IPS-NIHi11 (cell line): ENCODE measurements at places on chromosomes 11 and 22.

DNA sequence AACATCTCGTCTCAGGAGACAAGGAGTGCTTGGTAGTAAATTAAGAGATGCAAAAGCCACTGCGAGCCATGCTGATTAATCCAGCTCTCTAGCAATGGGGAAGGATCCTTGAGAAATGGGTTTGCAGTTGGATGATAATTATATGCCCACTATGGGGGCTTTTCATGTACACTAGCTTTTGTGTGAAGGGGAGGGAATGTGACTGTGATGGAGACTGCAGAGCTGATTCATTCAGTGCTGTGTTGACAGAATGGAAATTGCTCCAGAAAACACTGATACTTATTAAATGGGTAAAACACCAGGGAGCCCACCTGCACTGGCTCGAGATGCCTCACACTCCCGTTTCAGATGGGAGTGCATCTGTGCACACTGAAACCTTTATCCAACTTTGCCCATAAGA is 37.0 kb upstream of the KIRREL3 start:
- no peak for DNase-seq

- DNase-seq, result no peak
Measured at GRCh38 chr11:128803449-128804245, 63.4 kb downstream of the KCNJ1 start.

DNA sequence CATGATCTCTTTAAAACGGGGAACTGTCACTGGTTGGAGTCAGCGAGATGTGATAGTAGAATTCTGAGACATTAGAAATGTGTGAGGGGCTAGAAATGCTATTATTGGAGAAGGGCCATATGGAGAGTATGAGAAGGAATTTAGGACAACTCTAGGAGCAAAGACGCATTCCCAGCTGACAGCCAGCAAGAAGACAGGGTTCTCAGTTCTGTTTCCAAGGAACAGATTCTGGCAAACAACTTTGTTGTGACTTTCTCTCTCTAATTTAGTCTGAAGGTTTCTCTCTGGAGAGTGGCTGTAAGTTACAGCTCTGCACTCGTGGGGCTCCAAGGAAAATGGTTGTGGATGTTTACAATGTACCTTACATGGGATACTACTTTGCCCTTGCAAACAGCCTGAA is 876.3 kb downstream of the FAM181B start:
- DNase-seq, result no peak

- no peak for DNase-seq
Measured at GRCh38 chr11:2520736-2521035, 75.9 kb downstream of the KCNQ1 start.

GRCh38 chr11:122505304-122506006 is 150.1 kb upstream of the UBASH3B start:
- peak; percentile 85 for DNase-seq

GRCh38 chr11:123145220-123145619 is 49.8 kb downstream of the CLMP start:
- peak; percentile 53 for DNase-seq

GRCh38 chr22:48079505-48080290 is 1317.2 kb downstream of the TBC1D22A start:
- DNase-seq, result no peak

DNA sequence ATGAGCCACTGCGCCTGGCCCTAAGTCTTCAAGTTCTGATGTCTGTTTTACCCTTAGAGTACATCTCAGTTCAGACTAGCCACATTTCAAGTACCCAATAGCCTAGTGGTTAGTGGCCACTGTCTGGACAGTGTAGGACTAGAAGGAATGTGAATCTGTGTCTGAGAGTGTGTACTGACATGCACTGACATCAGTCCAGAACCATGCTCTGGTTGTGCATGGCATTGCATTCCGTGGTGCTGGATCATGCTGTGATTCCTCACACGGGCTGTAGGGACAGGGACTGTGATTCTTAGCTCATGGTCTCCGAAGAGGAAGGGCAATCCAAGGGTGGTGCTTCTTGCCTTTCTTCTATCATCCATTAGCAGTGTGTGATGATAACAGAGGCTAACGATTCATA is 41.1 kb downstream of the AMOTL1 start:
- DNase-seq, result no peak

- no peak for DNase-seq
Measured at GRCh38 chr11:8961401-8961800, 2.8 kb downstream of the TMEM9B start.

DNA sequence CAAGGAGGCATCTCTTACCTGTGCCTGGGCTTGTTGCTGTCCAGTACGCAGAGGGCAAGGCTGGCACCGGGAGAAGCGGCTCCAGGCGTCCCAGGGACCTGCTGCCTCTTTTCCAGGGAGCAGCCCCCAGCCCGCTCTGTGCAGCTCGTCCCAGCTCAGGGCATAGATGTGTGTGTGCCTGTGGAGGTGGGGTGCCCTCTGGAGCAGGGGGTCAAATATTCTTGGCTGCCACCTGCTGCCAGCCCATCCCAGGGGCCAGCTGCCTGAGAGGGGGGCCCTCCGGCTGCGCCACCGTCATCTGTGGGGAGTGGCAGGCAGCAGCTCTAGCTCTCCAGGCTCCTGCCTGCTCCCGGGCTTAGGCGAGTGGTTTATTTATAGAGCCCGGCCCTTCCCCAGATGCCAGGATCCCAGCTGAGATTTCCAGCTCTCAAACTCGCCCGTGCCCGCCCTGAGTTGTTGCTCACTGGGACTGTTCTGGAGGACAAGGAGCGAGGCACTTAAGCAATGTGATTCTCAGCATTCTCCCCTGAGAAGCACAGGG is 87.5 kb downstream of the RTL6 start:
- no peak for DNase-seq

- peak; percentile 34 for DNase-seq
Measured at GRCh38 chr11:112499153-112499880, 238.7 kb upstream of the PLET1 start.

GRCh38 chr11:2662024-2662312 is 37.8 kb downstream of the KCNQ1OT1 start:
- DNase-seq, result no peak

DNA sequence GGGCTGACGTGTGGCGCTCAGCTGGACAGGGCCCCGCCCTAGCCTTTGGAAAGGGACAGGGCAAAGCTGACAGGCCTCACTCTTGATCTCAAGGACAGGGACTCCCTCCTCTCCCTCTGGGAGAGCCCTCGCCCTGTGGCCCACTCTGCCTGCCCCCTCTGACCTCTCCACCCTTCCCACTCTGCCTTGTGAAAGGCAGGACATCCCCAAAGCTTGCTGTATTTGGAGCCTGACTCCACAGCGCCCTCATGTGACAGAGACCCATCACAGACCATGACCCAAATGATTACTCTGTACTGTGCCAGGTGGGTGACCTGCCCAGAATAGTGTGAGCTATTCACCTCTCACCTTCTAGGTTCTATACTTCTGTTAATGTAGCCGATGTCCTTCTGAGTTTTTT is 18.8 kb downstream of the P2RY2 start:
- peak; percentile 84 for DNase-seq

- DNase-seq, result no peak
Measured at GRCh38 chr11:72157131-72157530, 21.6 kb downstream of the FOLR3 start.

DNA sequence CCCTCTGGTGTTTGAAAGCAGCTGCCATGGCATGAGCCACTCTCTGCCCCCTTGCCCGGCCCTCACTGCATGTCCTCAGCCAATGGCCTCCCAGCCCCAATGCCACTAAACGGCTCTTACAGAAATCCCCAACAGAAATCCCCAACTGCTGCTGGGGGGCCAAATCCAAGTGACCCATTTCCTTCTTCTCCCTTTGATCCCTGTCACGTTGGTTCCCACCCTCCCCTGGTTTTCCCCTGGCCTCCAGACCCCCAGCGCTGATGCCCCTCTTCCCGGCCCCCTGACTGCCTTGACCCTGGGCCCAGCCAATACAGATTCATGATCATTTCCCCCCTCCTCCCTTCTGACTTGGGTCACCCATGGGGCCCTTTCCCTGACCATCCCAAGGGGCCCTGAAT is 30.9 kb downstream of the IGLL1 start:
- DNase-seq, result no peak

- no peak for DNase-seq
Measured at GRCh38 chr11:110526323-110526722, 96.6 kb downstream of the FDX1 start.

- DNase-seq, result no peak
Measured at GRCh38 chr11:70095541-70096252, 17.6 kb downstream of the ANO1 start.

DNA sequence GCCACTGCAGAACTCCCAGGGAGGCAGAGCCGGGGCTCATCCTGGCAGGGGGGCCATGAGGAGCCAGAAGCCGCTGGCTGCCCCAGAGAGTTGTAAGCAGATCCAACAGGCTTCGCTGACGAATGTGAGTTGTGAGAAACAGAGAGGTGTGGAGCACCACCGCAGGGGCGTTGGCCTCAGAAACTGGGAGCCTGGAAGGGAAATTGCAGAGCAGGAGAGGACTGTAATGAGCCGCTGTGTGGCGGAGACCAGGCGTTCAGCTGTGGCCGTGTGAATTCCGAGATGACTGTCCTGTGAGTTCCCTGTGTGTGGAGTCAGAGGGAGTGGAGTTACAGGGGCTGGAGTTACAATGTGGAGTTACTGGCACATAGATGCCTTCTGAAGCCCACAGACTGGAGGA is 27.7 kb upstream of the ETS1 start:
- DNase-seq, result no peak
